ENCODE measurements at places on chromosomes 5 and 9.

GRCh38 chr5:116476897-116477537 lies 97.6 kb downstream of the SEMA6A start:
- DNase-seq, result no peak

DNA sequence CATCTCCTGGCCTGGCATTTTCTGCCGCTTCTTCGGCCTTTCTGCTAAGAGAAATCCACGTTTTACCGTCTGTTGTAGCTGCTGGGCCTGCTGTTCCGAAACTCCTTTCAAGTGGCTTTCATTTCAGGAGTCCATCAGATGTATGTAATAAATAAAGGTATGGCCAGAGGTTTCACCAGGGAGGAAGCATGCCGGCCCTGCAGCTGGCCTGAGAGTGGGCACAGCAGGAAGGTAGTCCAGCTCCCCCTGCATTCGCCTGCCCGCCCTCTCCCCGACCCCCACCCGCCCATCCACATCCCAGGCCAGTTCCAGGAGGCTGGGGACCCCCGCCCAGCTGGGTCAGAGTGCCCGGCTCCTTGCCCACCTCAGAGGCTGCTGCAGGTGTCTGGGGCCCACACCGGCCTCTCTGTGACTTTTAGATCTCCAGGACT lies 46.4 kb upstream of the EXOC3 start:
- DNase-seq, result no peak

- DNase-seq, result no peak
Measured at GRCh38 chr5:144325532-144325931, 154.9 kb downstream of the KCTD16 start.

GRCh38 chr5:149265597-149265996 lies 6.1 kb upstream of the AFAP1L1 start:
- no peak for DNase-seq
